ENCODE measurements at places on chromosomes 7 and 10.

DNA sequence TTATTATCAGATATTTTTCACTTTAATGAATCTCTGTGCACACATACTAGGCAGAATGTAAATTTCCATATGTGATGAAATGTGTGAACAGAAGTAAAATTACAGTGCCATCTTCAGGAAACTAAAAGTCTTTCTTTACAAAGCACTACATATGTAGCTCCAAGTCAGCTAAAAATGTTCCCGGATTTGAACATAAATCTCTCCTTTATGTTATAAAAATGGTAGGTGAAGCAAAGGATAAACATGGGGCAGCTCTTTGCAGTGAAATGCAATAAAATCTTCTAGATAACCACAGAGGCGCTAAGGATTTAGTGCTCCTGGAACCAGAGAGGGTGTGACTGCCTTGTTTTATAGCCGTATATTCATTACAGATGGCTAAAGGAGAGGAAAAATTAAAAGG is 104.9 kb upstream of the C7orf33 start:
- DNase-seq = no peak

DNA sequence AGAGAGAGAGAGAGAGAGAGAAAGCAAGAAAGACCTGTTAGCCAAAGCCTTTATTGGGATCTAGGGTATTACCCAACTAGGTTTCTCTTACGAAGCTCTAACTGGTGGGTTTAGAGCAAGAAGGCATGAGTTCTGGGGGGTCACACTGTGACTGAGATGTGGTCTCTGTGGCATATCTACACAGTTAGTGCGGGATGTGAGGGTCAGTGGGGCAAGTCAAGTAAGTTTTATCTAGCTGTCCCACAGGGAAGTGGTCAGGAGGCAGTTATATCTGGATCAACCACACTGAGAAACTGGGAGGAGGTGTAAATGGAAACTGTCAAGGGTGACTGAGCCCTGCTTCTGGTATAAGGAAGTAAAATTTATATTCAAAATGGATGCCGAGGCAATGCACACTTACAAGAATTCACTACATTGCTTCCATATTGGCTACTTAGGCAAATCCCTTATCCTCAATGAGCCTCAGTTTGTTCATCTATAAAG is 331.6 kb upstream of the HPS1 start:
- no peak for DNase-seq

GRCh38 chr7:158683541-158683940 is 21.1 kb downstream of the NCAPG2 start:
- no peak for DNase-seq

DNA sequence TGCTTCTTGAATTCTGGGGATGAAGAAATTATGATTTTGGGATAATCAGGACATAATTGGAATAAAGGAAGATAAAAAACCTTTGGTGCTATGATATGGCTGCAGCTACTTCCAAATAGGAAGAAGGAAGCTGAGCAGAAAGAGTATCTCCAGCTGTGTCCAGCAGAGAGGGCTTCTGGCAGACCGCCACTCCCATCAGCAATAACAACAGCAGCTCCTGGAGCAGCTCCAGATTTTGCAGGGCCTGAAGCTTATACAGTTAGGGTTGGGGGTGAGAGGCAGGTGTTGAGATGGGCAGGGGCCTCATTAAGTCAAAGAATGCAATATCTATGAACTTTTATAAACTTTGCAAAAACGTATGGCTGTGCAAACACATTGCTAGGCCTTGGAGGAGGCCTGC is 62.3 kb downstream of the C10orf120 start:
- DNase-seq = no peak

GRCh38 chr10:11017000-11017569 is 587 bp upstream of the CELF2 start:
- no peak for DNase-seq

GRCh38 chr10:1658658-1659057 is 78.7 kb downstream of the ADARB2 start:
- no peak for DNase-seq

DNA sequence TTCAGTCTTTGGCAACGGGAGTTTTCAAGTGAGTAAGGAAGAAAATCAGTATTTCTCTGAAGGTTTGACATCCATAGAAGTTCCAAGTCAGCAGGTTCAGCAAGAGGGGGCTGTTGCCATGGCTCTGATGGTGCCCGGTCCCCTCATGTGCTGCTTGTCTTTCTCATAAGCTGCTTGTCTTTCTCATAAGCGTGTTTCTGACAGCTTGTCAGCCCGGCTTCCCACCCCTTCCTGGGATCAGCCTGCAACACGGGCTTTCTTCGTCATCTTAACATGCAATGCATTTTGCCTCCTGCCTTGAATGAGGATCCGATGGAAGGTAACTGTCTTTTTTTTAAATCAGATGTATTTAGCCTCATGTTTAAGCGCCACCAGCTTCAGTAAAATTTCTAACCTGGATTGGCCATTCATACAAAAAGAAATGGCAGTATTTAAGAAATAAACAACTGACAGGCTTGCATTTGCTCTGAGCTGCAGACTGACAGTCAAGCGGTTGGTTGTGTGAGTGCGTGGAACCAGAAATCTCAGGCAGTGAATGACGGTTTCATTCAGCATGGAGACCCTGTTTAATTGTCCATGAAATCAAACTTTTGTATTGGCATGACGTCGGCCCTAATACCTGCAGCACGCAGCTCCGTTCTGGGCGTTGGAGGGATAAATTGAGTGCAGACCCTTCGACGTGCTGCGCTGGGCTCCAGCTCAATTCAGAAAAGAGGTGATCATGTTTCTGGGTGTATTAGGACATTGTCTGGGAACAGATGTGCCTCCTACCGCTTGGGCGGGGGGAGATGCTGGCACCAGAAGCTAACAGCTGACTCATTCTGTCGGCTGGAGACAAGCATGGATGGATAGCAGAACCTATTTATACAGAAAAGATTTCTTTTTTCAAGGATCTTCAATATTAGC is 454.7 kb upstream of the FOXK1 start:
- DNase-seq = no peak
